ENCODE measurements at places on chromosomes 4 and X. TPM values are rescaled to one million over a fixed set of nuclear protein-coding genes. Genes with fewer than 3 reads are reported as not detected.
A peak's percentile ranks its signal among the peaks of the same experiment; 100 is the strongest.

Gene F11
- not detected for total RNA-seq

Gene UGT2B11
- total RNA-seq, result not detected

Gene RHOXF2B
- total RNA-seq, result not detected

Gene MAP3K15
- total RNA-seq, result not detected

Gene KDR
- not detected for total RNA-seq

Gene ARSJ
- 0.17 TPM for total RNA-seq

Gene CPEB2
- 16.9 TPM for total RNA-seq

Gene FDCSP
- total RNA-seq, result not detected

Gene CCDC160
- total RNA-seq, result not detected

DNA sequence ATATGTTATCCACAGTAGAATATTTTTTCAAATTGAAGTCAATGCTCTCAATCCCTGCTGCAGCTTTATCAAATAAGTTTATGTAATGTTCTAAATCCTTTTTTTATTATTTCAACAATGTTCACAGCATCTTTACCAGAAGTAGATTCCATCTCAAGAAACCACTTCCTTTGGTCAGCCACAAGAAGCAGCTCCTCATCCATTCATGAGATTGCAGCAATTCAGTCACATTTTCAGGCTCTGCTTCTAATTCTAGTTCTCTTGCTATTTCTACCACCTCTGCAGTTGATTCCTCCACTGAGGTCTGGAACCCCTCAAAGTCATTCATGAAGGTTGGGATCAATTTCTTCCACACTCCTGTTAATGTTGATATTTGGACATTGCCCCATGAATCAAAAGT is 2301.3 kb upstream of the TENM3 start:
- DNase-seq, result no peak

DNA sequence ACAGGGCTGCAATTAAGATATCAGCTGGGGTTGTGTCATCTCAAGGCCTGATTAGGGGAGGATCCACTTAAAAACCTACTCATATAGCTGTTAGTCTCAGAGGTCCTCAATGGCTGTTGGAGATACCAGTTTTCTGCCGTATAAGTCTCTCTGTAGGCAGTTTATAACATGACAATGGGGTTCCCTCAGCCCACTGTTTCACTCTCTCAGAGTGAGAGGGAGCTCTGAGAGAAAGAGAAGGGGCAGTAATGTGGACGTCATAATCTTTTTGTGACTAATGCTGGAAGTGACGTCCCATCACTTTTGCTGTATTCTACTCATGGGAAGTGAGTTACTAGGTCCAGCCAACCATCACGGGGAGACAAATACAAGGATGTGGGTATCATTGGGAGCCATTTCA is 70.3 kb downstream of the STIM2 start:
- DNase-seq, result no peak

- DNase-seq, result no peak
Measured at GRCh38 chr4:61831987-61832386, 631.9 kb downstream of the ADGRL3 start.

DNA sequence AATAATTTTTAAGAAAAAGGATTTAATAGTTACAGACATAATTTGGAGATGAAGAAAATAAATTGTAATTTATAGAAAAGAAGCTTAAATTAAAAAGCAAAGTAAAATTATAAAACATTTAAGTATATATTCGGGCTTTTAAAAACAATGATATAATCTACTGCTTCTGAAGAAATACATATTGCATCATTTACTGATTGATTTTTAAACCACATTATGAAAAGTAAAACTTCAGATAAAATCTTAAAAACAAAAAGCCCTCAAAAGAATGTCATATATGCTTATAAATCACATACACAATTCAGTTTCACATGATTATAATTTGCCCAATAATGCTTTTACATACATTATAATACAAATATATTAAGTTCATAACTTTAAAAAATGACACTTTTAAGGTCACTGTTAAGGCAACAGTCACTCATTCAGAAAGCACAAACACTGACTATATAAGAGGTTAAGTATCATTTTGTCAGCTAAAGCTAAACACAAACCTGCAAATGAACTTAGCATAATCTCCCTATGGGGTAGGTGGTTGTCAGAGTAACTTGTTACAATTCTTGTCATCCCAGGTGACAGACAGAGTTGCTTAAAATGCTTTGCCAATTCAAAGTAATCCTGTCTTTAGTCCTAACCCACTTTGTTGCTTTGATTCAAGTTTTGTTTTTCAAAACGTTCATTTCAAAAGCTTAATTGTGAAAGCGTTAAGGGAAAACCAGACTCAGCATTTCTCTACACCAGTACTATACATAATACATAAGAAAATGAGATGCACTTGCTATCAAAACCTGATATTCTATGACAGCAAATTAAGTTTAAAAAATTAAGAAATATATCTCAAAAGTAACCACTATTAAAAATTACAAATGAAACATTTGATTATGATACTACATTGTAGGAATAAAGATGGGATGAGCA is 90.6 kb upstream of the MAB21L2 start:
- no peak for DNase-seq

DNA sequence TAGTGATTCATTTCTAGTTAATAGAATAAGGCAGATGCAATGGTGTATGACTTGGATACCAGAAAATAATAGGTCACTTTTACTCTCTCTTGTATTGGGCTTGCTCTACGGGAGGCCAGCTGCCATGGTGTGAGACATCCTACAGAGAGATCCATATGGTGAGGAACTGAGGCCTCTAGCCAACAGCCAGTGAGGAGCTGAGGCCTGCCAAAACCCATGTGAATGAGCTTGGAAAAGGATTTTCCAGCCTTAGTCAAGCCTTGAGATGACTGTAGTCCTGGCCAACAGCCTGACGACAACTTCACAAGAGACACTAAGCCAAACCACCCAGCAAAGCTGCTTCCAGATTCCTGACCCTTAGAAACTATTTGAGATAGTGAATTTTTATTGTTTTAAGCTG is 1300.2 kb downstream of the RAPGEF2 start:
- no peak for DNase-seq

GRCh38 chrX:155997436-155997835 is at the start of gene IL9R:
Gene IL9R, plus strand, starts transcription at chrX:155997696. Its CDS starts 64 bp downstream, at chrX:155997760.
- peak; percentile 11 for DNase-seq

DNA sequence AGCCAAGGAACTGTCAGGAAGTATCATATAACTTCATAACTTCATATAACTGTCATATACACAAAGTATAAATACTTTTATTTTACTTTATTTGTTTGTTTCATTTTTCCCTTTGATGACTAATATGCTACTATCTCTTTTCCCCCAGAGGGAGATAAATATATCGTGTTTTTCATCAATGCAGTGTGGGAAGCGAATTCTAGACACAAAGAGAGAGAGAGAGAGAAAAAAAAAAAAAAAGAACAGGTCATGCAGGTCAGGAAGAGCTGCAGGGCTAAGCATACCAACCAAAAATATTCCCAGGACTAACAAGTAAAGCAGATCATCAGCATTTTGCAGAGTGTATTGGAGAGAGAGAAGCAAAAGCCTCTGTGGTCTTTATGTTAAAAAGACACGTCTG is 1849.2 kb downstream of the STIM2 start:
- DNase-seq, result no peak

DNA sequence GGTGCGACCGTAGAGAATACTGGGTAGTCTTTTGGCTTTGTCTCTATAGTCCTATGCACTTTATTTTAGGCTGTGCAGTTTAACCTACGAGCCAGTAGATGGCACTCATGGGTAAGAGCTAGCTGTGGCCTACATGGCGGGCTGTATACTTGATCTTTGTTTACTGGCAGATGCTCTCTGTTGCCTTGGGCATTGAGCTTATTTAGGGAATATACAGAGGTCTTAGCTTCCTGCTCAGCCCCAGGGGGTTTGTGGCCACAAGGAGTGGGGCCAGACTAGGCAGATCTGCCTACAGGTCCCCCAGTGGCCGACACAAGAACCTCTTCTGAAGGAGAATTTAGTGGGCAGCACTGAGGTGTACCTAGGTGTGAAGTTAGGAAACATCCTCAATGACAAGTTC is 227.6 kb upstream of the HDX start:
- peak; percentile 7 for DNase-seq

GRCh38 chrX:53249408-53250042 is 24.5 kb upstream of the KDM5C start:
- DNase-seq, result no peak

- DNase-seq, result peak; percentile 31
Measured at GRCh38 chrX:17788439-17788838, 51.1 kb downstream of the SCML1 start.

DNA sequence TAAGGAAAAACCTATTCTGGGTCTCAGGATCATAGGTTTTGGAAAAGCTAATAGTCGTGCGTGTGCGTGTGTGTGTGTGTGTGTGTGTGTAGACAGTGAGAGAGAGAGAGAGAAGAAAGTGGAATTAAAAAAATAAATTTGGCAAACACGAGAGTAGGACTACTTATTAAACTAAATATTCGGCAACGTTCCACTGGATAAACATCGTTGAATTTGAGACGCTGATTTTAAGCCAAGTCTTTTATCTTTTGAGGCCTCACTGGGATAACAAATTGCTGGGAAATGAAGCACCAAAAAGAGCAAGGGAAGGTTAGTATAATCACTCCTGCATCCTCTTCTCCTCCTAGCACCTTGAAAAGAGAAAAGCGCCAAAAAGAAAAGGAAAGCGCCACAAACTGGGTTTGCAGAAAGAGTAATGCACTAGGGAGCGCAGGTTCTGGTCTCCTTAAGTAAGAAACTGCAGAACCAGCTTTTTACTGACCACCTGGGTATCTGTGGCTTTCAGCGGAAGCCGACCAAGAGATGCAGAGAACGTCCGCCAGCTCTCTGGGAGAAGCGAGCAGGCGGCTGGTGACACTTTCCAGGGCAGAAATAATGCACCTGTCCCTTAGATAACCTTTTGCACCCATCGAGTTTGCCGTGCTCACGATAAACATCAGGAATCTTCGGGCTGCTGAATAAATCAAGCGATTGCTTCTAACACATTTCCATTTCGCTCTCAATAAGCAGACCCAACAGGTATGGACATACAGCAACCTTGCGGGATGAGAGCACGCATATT is 3.4 kb downstream of the ATOH1 start:
- no peak for DNase-seq

DNA sequence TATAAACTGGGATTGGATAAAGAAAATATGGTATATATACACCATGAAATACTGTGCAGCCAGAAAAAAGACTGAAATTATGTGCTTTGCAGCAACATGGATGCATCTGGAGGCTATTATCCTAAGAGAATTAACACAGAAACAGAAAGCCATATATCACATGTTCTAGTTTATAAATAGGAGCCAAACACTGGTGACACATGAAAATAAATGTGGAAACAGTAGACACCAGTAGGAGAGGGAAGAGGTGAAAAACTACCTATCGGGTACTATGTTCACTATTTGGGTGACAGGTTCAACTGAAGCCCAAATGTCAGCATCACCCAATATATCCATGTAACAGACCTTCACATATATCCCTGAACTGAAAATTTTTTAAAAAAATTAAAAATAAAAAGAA is 725.1 kb downstream of the C4orf33 start:
- DNase-seq, result no peak

DNA sequence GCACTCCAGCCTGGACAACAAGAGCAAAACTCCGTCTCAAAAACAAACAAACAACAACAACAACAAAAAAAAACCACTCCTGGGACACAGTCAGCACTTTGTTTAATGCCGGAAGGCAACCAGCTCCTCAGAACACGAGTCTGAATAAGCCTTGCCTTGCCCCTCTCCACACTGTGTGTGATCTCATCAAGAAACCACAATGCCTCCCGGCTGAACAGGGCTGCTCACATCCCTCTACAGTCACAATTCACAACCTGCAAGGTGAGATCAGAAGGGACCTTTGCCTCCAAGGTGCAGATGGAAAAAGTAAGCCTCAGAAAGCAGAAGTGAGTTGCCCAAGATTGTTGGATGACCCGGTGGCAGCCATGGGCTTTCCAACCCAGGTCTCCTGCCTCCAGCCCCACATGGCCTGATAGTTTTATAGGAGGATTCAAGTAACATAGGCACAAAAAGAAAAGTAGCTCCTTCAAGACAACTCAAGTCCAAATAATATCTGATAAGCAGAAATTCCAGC is 80.8 kb downstream of the JAKMIP1 start:
- DNase-seq, result no peak

GRCh38 chrX:47900833-47901232 is 64.1 kb downstream of the ZNF81 start:
- no peak for DNase-seq

DNA sequence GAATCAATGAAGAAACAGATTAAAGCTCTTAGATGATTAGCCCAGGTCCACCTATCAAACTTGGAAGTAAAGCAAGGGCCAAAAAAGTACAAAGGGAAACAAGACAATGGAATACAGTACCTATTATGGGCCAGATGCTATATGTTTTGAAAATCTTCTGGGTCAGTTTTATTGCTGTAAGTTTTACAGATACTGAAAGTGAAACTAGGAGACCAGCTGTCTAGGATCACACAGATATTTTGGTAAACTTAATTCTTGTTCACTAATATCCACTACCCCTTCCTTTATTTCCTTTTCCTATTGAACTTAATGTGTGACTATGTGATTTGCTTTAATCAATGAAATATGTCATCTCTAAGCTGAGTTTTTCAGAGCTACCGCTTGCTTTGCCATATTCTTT is 505.4 kb upstream of the PITX2 start:
- no peak for DNase-seq

- no peak for DNase-seq
Measured at GRCh38 chr4:149531861-149532260, 283.8 kb downstream of the IQCM start.

DNA sequence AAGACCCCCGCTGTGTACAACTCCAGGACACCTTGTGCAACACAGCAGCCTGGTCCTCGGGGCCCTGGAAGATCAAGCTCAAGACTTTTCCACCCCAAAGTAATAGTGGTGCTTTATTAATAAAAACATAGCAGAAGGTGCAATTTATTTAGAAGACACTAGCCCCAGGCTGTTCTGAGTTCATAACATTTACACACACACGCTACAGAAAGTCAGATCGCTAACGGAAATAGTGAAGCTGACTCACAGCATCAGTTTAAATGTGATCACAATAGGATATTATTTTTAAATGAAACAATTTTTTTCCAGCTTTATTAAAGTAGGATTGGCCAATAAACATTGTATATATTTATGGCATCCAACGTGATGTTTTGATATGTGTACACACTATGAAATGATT is 141.0 kb downstream of the STK32B start:
- DNase-seq, result no peak

GRCh38 chr4:66330125-66330524 is 659.8 kb upstream of the EPHA5 start:
- no peak for DNase-seq

GRCh38 chrX:133670383-133670782 is 255.1 kb upstream of the GPC4 start:
- no peak for DNase-seq

DNA sequence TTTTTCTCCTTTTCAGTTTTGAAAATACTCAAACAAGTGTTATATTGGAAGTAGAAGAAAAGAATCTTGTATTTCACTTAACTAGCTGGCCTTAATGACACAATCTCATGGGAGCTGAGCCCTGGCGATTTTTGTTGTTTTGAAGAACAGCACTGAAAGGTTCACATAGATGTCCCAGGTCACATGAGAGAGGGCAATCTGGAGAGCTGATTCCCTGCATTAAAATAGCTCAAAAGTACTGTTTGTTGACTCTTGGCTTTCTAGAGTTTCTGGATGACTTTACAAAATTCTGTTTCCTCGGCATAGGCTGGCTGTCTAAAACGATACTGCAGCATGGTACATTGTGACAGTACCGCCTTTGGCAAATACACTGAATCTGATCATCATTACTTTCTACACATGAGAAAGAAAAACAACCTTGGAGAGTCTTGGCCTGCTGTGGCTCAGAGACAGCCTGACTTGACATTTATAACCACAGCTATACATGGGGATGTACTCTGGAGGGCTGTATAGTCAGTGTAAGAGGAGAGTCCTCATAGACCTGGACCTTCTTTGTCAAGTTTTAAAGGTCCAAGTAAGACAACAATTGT is 119.8 kb upstream of the PDLIM3 start:
- no peak for DNase-seq

All from CD4-positive, alpha-beta memory T cell (primary cell).